Cardiac fibroblast (primary cell): ENCODE measurements at places on chromosomes 2 and 18.

DNA sequence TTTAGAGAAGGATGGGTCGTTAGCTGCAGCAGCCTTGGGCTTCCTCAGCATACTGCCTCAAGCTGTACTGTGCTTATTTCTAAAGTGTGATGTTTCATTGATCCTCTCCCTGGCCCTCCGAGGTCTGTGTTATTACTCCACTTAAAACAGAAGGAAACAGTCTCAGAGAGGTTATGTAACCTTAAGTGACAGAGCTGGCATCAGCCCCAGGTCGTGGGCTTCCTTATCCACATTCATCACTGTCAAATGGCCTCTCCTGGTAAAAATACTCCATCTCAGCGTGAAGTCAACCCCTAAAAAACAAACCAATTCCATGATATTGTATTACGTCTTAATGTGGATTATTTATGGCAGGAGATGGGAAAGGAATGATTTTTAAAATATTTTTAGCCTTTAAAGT, 153.3 kb upstream of the NOSTRIN start:
- DNase-seq, result no peak

DNA sequence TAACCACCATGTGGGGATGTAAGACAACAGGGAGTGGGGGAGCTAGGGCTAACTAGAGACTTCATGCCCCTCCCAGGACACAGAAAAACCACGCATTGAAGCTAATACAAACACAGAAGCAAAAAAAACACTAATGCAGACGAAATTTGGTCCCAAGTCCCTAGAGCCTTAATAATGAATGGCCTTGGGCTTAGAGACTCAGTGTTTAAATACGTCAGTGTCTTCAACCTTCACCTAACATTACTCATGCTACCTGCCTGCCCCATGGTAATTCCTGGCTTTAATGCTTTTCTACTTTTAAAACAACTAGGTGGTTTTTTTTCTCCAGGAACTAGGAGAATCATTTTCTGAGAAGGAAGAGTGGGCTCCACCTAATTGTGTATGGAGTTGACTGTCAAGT, 64.1 kb upstream of the ITSN2 start:
- DNase-seq, result no peak

- DNase-seq, result no peak
These were observed 8.7 kb upstream of the IMP4 start for GRCh38 chr2:130334026-130334425.

DNA sequence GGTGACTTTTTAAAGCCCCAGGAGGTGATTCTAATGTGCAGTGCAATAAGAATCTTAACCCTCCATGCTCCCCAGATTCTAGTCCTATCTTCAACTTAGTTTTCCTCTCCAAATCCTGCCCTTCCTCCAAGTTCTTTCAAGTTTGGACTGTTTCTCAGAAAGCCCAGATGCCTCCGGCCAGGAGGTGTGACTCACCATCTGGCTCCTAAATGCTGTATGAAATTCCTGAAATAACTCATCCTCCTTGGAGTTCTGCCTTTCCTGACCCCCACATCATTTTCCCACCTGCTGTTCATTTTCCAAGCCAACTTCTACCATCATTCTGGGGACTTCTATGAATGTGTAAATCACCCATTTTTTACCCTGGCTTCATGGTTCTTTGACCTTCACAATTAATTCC, 118.2 kb upstream of the NOL4 start:
- DNase-seq, result peak; percentile 22

DNA sequence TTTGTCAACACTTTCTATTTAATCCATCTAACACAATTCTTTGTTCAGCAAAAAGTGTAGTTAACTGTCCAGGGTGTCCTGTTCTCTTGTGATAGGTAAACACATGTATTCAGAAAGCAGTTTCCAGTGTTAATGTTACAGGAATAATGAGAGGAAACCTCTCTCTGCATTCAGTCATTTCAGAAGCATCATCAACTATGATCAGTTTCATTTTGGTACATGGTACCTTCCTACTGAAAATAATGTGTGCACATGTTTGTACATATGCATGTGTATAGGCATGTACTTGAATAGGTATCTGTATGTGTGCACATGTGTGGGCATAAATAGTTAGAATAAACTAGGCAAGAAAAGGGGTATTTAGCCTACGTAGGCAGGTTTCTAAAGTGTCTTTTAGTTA, 16.6 kb downstream of the EFEMP1 start:
- DNase-seq, result no peak

DNA sequence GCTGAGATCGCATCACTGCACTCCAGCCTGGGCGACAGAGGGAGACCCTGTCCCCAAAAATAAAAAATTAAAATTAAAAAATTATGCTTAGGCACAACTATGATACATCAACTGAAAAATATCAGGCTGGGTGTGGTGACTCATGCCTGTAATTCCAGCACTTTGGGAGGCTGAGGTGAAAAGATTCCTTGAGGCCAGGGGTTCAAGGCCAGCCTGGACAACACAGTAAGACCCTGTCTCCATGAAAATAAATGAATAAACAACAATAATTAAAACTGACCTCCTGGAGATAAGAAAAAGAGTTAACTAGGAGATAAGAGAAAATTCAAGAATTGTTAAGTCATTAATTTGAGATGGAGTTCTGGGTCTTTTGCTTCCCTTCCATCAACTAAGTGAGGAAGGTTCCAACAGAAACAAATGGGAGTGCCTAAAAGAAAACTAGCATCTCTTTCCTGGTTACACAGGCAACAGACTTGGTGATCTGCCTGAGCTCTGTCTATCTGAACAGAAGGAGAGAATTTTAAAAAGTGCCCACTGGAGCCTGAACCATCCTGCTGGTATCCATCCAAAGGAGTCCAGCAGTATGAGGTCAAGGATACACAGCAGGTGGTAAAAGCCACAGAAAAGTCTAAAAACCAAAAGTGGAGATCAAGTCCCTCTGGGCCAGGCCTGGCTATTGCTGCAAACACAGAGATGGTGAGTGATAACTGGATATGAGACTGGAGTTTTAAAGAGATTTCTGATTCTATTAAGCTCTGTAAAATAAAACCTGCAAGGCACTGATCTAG, 8.8 kb downstream of the PPM1G start:
- DNase-seq, result no peak

- peak; percentile 48 for DNase-seq
These were observed 1.5 kb downstream of the ARL5A start for GRCh38 chr2:151826737-151827157.
